Epithelial cell of esophagus (primary cell): ENCODE measurements at places on chromosomes 2 and 18.

GRCh38 chr2:45583977-45584376 lies 27.1 kb downstream of the SRBD1 start:
- no peak for DNase-seq

DNA sequence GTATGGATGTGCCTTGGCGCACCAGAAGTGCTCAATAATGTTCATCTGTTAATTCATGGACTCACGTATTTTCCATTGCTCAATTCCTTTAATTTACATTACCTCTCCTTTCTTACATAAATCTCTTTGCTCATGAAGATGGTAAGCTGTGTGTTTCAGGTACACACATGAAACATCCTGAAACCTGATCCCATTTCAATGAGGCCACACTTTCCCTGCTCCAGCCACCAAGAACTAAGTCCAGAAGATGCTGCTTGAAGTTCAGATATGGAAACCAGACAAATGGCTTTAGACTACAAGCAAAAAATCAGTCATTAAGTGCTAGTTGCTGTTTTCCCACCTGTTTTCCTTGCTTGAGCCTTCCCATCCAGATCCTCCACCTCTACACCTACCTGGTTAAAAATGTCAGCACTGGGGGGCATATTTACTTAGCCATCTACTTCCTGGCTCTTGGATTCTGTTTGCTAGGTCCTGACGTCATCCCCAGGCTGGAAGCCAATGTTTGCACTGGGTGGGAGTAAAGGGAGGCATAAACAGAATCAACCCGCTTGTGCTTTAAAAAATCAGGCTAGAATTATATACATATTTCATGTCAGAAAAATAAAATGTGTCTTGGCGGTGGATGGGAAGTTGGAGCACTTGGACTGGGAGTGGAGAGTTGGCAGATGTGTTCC lies 309.7 kb downstream of the OSR1 start:
- DNase-seq = peak; percentile 39

- no peak for DNase-seq
These were observed 145.4 kb upstream of the LYPD6 start for GRCh38 chr2:149184991-149185390.

- peak; percentile 92 for DNase-seq
These were observed 117.1 kb upstream of the SERTAD2 start for GRCh38 chr2:64770781-64771334.

DNA sequence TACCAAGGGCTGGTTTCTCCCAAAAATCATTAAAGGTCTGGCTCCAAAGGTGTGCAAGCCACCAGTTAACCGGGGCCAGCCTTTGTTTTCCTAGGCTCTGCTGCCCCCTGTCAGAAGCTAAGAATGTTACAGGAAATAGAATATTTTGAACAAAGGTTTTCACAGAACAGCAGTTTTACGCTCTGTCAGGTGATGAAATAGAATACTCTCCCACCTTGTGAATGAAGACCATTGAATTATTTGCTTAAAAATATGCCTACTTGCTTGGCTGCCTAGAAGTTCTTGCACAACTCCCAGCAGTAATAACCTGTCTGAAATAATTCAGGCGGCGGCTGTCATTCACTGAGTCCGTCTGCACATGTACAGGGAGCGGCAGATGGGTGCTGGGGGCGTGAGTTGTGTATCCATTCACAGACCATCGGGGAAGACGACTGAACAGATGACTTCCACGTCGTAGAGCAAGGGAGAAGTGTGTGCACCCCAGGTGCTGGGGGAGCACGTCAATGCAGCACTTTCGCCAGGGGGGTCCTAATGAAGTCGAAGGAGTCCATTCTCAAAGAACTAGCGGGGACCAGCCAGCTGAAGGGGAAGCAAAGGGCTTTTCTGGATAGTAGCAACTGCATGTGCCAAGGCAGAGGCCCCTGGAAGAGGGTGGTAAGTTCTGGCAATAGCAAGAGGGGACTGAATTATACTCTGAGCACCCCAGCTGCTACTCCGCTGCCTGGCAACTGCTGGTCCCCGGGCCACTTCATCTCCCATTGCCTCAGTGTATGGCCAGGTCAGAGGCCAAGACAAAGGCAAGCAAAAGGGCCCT lies 56.1 kb downstream of the SF3B1 start:
- peak; percentile 60 for DNase-seq

- DNase-seq = peak; percentile 34
These were observed 62.5 kb downstream of the ONECUT2 start for GRCh38 chr18:57497372-57498294.

GRCh38 chr2:240968731-240969624 lies 29.4 kb upstream of the SNED1 start:
- DNase-seq = no peak

- no peak for DNase-seq
These were observed 42.9 kb upstream of the EML6 start for GRCh38 chr2:54680397-54681041.

DNA sequence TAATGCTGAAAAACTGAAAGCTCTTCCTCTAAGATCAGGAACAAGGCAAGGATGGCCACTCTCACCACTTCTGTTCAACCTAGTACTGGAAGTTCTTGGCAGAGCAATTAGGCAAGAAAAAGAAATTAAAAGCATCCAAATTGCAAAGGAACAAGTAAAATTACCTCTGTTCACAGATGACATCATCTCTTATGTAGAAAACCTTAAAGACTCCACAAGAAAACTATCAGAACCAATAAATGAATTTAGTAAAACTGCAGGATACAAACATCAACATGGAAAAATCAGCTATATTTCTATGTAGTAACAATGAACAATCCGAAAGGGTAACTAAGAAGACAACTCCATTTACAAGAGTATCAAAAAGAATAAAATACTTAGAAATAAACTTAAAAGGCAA lies 112.2 kb downstream of the CHN1 start:
- no peak for DNase-seq

- peak; percentile 60 for DNase-seq
These were observed 5.3 kb downstream of the KLF11 start for GRCh38 chr2:10048501-10049171.

GRCh38 chr2:56132138-56132537 lies 51.7 kb upstream of the CCDC85A start:
- peak; percentile 52 for DNase-seq

DNA sequence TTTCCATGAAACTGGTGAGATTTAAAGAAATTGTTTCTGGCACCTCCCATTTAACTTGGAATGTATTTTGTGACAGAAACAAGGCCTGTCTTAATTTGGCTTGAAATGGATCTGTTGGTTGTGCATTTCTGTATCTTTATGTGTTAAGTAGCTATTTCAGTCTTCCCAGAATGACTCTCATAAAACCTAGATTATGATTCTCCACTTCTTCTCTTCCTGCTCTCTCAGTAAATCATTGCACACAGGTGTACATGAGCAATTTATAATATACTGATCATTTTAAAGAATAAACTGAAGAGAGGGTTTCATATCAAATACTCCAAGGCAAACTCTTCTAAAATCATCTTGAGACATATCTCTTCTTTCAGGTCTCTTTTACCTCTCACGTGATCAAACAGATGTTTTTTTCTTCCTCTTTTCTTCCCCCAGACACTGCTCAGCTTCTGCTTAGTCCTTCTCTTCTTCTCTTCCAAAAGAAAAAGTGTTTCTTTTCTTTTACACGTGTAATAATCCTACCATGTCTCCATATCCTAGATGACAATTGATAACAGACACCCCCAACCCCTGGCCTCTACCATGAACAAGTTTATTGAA lies 112.0 kb downstream of the PPP1R1C start:
- DNase-seq = no peak

GRCh38 chr2:196131384-196131937 lies 39.9 kb downstream of the STK17B start:
- DNase-seq = peak; percentile 60

GRCh38 chr18:60892855-60893254 lies 440.4 kb upstream of the CDH20 start:
- peak; percentile 97 for DNase-seq

DNA sequence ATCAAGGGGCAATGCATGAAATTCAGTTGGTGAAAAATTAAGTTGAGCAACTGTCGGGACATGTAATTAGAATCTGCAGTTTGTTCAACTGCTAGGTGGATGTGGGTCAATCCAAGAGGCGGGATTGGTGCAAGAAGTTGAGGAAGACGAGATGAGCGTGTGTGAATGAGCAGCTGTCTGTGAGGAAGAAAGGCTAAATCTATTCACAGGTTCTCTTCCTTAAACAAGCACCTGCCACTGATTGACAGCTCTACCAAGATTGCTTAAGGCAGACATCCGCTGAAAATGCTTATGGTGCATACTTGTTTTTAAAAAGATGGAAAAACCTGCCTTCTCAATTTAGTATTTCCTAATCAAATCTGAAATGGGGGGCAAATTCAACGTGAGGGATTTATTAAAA lies 323.4 kb upstream of the THUMPD2 start:
- no peak for DNase-seq

DNA sequence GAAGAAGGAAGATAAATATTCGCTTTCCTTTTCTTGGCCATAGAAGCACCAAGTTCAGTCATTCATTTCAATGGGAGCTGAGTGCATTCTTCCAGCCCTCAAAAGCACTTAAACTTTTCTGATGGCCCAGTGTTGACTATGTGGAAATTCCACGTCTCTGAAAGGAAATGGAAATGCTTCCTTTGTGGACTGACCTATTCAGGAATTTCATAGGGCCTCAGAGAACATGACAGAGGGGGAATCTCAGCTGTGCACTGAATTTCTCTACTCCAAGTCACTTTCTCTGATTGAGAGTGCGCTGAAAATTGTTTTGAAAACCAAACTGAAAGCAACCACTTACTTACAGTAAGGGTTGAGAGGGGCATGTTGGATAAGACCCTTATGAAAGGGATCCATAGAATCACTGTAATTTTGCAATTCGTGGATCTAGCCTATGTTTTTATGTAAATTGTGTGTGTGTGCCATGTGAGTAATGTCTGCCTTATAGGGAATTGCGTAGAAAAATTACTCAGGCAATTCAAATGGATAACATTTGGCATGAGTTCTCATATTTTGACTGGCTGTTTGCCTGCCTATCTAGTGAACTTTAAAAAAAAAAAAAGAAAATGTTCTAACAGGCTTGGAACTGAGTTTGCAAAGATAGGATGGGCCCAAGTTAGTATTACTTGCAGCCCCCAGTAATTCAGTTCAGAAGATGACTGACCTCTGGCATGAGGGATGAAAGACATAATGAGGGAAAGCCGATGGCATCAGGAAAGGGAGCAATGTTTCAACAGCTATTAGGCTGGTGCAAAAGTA lies 437.0 kb downstream of the PTPRM start:
- no peak for DNase-seq

GRCh38 chr2:222360997-222361396 lies 62.2 kb upstream of the PAX3 start:
- DNase-seq = no peak

DNA sequence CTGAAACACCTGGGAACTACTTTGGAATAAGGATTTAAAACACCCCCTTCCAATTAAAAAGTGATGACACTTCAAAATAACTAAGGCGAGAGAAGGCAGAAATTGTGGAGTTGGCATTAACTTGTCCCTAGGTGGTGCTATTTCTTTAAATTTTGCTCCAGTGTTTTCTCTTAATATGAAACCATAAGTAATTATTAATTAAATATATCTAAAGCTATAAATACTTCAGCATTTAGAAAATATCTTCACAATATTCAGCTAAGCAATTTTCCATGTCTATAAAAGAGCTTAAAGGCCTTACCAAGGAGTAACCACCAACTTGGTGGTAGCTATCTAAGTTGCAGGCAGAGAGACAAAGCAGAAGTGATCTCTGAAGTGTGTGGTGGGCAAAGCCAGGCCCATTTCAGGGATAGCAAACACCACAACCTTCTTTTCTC lies 186.8 kb upstream of the PGAP1 start:
- peak; percentile 48 for DNase-seq

GRCh38 chr2:217038001-217038400 lies 178.1 kb upstream of the TNP1 start:
- DNase-seq = peak; percentile 73

DNA sequence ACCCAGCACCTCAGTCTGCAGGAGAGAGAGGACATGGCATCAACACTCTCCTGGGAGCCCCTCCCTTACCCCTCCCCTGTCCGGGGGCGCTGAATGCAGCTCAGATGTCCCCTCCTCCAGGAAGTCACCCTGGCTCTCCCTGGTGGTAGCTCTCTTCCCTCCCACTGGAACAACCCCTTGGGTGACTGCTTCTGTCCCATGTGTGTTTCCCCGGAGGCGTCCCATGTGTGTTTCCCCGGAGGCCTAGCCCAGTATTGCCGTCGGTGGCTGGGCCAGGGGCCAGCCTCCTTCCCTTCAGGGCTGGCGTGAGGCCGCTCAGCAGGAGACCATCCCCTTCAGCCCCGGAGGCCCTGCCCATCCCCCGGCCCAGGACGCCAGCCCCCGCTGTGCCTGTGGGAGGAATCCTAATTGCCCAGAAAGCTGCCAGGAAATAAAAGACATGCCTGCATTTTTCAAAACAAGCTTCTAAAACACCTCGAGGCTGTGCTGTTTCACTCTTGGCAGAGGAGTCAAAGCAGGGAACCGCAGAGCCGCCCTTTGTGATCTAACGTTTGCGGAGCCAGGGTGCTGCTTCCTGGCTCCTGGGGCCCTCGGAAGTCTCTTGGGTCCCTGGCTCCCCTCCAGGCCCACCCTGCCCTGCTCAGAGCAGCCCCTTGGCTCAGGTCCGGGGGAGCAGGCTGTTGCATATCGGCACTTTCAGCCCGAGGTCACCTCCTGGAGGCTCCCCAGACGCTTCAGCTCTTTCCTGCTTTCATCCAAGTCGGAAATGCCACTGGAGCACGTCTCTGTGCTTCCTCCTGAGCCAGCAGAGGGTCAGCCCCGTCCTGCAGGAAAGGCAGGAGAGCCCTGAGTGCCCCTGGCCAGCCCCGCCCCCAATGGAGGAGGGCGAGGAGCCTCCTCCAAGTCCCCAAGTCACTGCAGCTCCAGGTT lies 11.4 kb downstream of the SNED1 start:
- DNase-seq = peak; percentile 43

DNA sequence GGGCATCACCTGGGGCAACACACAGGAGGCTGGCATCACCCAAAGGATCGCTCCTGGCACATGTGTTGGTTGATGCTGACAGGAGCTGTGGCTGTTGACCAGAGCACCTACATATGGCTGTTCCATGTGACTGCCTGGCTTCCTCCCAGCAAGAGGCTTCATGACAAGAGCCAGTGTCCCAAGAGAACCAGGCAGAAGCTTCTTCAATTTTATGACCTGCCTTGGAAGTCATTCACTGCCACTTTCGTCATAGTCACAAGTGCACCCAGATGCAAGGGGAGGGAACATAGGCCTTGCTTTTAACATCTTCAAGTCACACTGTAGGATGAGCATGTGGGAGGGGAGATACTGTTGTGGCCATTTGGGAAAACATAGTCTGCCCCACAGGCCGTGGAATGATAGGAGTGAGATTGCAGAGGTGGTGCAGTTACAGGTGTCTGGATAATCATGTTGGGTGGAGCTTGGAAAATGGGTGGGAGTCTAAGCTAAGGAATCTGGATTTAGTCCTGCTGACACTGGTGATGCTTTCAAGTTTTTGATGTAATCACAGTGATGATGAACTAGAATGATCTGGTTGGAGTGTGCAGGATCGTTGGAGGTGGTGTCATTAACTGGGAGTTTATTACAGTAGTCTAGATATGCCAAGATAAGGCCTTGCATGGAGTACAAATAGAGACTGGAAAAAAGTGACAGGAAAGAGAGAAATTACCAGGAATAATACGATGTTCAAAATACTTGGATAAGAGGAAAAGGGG lies 107.0 kb downstream of the RAPGEF4 start:
- no peak for DNase-seq
